ENCODE measurements at places on chromosomes 4 and X.

DNA sequence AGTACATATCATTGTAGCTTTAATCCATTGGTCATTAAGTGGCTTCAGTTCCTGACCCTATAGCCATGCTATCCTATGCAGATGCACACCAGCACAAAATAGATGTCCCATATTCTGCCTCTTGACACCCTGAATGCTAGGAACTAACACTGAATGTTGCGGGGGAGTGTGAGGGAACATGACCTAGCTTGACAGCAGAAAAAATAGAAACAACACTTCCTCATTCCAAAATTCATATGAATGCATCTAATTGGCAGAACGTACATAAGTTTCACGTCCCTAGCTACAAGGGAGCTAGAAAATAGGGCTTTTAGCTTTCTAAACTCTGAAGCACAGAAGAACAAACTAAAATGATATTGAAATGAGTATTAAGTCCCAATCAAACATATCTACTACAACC is 14.4 kb upstream of the DCAF8L1 start:
- DNase-seq, result no peak

- DNase-seq, result no peak
These were observed 23.8 kb upstream of the ADH7 start for GRCh38 chr4:99458911-99459447.

GRCh38 chrX:103631145-103631544 is 2.4 kb downstream of the TCEAL1 start:
- no peak for DNase-seq

DNA sequence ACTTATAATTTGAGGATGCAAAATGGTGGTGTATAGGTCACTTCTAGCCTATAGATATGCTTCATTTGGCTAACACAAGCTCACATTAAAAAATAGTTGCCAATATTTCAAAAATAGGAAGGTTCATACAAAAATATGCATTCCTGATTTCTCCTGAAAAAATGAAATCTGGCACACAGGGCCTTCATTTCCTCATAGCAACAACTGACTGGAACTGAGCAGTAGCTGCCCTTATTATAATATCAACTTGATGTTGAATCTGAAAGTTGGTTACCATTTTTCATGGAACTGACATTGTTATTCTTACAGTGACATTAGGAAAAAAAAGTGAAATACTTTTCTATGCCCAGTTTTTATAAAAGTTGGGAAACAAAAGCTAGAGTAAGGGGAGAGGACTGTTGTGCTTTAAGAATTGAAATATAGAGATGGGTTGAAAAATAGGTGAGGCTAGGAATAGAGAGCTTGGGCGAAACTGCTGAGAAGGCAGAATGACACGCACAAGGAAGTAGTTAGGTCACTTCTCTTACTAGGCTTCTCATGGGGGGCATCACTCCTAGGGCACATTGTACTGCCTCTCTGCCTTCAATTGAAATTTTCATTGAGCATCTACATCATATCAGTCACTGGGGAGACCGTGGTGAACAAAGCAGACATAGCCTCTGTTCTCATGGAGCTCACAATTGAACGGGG is 43.1 kb upstream of the C1GALT1C1 start:
- no peak for DNase-seq

GRCh38 chrX:1452516-1453394 is at the start of gene ASMTL:
Gene ASMTL (minus strand): TSS chrX:1452909. CDS start chrX:1452840, 69 bp downstream.
- peak; percentile 92 for DNase-seq

Data from K562 (cell line).